ENCODE measurements at places on chromosomes 5 and 9.

GRCh38 chr5:39760385-39761198 is 335.8 kb upstream of the DAB2 start:
- DNase-seq = no peak

DNA sequence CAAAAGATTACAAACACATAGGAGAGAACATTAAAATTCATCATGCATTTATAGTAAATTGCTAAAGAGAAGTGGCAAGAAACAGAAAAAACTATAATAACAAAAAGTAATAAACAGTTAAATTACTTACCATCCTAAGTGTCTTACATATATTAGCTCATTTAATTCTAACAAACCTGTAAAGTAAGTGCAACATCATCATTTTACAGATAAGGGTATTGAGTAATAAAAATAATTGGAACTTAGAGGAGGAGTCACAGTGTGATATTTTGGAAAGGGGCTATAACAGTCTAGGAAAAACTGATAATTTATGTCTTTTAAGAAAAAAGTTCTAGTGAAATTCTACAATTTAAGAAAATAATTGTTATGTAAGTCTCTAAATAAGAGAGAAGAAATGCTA is 592.8 kb downstream of the DMRTA1 start:
- no peak for DNase-seq

GRCh38 chr5:169636477-169637084 is 494 bp upstream of the DOCK2 start:
- no peak for DNase-seq

DNA sequence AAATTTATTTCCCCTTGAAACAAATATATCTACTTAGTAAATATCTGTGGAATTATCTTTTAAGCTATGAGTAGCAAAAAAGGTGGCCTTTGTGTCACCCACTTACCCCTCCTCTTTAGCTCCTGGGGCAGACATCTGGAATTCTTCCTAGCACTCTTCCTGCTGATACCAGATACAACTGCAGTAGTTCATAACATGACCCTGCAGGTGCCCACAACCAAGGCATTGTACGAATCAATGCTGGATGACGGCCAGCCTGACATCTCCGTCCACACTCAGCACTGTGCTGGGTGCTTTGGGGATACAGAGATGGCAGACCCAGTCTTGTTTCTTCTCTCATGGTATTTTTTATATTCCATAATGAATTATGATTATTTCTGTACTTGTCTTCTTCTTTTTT is 152.3 kb downstream of the GOLPH3 start:
- no peak for DNase-seq

DNA sequence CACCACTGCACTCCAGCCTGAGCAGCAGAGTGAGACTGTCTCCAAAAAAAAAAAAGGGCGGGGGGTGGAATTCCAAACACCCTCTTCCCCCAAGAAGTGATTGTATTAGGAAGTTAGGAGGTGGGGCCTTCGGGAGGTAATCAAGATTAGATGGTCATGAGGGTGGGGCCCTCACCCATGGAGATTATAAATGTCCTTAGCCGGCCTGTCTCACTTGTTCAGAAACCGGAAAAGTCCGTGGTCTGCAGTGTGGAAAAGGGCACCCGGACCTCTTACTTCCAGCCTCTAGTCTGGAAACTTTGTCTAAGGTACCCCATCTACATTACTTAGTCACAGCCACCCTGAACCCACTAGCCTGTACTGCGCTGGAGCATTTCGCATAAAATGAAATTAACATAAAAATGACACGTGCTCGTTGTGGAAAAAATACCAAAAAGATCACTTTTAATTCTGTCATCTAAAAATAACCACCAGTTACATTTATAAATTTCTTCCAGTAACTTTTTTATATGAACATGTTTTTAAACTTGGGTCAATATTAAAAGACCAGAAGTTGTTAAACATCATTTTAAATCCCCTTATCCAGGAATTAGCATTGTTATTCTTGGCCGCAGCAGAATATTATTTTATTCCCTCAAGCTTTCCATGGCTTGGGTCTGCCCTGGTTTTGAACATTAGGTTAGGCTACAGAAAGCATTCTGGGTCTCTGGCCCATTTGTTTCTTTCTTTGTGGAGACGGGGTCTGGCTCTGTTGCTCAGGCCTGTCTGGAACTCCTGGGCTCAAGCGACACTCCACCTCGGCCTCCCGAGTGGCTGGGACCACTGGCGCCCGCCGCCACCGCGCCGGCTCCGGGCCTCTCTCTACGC is 1.2 kb upstream of the CKS2 start:
- DNase-seq = no peak

DNA sequence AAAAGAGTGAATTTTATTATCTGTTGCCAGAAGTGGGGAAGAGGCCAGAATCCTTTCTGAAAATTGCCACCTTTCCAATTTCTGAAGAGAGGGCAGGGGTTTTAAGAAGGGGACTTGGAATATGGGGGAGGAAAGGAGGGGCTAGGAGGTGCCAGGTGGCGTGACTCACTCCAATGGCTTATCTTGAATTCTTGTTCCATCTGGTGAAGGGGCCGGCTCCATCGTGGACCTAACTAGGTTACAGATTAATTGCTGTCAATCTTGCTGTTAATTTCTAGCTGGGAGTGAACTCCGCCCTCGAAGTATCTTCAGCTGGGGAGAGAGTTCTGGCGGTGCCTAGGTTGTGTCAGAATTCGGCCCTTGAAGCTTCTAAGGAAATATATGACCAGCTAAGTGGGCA is 138.7 kb downstream of the YTHDC2 start:
- DNase-seq = no peak

- no peak for DNase-seq
Observed at GRCh38 chr9:88820055-88820454, 171.2 kb upstream of the S1PR3 start.

GRCh38 chr5:129507527-129507926 is 47.4 kb downstream of the ADAMTS19 start:
- no peak for DNase-seq

DNA sequence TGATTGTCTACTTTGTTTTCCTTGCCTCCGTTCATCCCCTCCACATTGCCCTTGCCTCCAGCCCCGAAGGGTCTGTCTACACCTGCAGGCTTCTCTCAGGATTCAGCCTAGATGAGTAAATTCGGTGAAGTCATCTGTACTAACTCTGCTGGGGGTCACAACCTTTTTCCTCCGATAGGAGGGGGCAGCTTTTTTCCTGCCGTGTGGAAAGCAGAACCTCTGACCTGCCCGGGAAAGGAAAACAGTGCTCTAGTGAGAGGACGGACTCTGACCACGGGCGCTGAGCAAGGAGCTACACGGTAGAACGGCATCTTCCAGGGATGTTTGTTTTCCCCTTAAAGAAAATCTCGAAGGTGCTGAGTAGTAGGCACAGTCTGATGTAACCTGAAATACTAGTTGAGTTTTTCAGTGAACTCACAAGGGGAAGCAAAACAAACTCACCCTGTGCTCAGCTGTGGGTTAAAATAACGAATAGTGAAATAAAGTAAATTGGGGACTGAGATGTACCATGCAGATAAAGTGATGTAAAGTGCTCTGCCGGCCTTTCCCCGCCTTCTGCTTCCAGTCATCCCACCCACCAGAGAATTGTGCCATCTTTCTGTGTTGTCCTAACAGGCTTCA is 281.8 kb downstream of the AOPEP start:
- DNase-seq = no peak
